ENCODE measurements at places on chromosomes 5 and 9.

GRCh38 chr9:38371495-38371894 lies 21.0 kb upstream of the ALDH1B1 start:
- no peak for DNase-seq

GRCh38 chr9:107471552-107471951 lies 18.0 kb downstream of the KLF4 start:
- DNase-seq, result no peak

GRCh38 chr5:91219803-91220371 lies 163.2 kb downstream of the ARRDC3 start:
- no peak for DNase-seq

DNA sequence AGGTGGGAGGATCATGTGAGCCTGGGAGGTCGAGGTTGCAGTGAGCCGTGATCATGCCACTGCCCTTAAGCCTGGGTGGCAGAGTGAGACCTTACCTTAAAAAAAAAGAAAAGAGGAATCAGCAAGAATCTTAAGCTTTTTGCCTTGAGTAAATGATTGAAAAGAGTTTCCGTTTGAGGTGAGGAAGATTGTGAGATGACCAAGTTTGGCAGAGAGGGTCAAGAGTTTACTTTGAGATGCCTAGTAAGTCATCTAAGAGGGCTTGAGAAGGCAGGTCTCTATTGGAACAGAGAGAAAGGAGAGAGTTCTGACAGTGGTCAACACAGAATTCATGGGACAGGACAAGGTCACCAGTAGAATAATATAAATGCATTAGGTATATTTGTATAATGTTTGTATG lies 572.1 kb downstream of the TLE4 start:
- no peak for DNase-seq

- no peak for DNase-seq
Observed at GRCh38 chr5:66867618-66868322, 271.6 kb downstream of the MAST4 start.

GRCh38 chr9:137205126-137206069 lies at the start of the genes NDOR1 and TMEM203:
NDOR1 (plus strand) TSS chr9:137205700; CDS start chr9:137205778, 78 bp downstream.
TMEM203 (minus strand) TSS chr9:137205648; CDS start chr9:137205414, 234 bp downstream.
- peak; percentile 92 for DNase-seq

GRCh38 chr5:170100066-170100943 lies 5.4 kb upstream of the FOXI1 start:
- DNase-seq, result peak; percentile 83

GRCh38 chr9:68844631-68845612 lies 139.9 kb downstream of the PIP5K1B start:
- no peak for DNase-seq

DNA sequence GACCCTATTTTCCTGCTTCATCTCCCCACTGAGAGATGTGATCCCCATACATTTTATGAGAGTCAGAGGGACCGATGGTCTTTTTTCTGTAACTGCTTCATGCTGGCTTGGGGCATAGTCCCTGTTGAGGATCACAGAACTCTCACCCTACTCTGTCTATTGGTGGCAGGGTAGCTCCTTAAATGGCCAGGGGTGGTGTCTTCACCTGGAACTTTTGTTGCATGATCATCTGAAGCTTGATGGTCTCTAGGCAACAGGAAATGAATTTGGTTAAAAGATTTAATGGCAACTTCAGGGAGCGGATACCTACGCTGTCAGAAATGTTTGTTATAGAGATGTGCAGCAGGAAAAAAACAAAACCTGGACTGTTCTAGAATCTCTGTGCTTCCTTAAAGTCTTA lies 87.0 kb upstream of the GLIS3 start:
- DNase-seq, result no peak

- no peak for DNase-seq
Observed at GRCh38 chr9:137757139-137757538, 120.4 kb upstream of the CACNA1B start.

GRCh38 chr9:26296910-26297572 lies 595.6 kb downstream of the CAAP1 start:
- no peak for DNase-seq

DNA sequence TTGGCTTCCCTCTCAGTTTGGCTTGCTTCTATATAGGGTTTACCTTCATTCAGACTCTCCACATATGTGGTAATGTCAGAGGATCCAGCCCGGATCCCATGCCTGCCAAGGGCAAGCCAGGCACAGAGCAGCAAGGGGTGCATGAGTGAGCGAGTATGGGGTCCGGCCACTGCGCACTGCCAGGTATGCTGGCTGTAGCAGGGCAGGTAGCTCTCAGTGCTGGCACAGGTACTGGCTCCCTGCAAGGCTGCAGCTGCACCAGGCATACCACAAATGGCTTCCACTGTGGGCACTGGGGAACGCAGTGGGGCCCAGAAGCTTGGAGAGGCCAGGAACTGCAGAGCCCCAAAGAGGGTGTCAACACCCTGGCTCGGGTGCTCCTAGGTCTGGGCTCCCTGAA lies 86.2 kb downstream of the GIN1 start:
- no peak for DNase-seq

DNA sequence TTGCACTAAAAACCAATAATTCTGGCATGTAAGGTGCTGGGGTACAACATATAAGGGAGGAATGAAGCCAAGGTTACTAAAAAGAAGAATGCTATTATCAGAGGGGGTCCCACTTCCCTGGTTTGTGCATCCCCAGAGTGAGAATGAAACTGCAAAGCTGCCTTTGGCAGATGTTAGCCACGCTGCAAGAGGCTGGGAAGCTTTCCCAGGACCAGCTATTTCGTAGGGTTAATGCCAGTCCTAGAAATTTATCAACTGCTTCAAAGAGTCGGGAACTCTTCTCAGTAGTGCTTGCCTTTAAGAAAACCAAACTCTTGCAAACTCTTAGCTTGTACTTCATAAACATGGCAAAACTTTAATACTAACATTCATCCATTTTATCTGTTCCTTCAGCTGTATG lies 87.5 kb upstream of the NR5A1 start:
- no peak for DNase-seq

DNA sequence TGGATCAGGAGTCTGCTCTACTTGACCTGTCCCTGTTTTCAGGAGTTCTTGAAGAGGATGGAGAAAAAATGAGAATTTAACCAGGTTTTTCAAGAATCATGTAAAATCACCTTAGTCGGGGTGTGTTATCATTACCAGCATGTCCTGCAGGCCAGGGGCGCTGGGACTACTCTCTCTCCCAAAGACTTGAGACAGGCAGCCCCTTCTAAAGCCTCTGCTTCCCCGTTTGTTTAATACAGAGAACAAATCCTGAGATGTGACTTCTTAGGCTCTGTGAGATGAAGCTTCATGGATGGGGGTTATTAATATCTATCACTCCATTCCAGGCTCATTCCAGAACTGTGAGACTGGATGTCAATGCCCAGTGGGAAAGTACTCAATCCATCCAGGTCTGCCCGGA lies 3.0 kb downstream of the PAX5 start:
- DNase-seq, result no peak

GRCh38 chr9:81829195-81829882 lies 98.9 kb upstream of the SPATA31D4 start:
- DNase-seq, result no peak

DNA sequence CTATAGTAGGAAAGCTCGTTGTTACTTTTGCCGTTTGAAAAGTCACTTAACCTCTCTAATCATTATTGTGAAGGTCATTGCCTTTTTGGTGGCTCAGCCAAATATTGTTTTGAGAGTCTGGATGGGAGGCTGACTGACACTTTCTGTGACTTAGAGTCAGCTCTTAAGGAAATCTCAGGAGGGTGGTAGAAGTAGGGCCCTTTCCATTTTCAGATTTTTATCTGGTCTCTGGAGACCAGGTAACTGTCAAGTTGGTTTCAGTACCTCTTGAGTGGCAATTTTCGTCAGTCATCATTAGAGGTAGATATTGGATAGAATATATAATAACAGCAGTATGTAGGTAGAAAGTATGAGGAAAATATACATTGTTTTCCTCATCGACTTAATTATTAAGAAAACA lies 23.3 kb downstream of the UGCG start:
- no peak for DNase-seq

GRCh38 chr9:115038178-115038577 lies 79.8 kb downstream of the TNC start:
- DNase-seq, result peak; percentile 44

DNA sequence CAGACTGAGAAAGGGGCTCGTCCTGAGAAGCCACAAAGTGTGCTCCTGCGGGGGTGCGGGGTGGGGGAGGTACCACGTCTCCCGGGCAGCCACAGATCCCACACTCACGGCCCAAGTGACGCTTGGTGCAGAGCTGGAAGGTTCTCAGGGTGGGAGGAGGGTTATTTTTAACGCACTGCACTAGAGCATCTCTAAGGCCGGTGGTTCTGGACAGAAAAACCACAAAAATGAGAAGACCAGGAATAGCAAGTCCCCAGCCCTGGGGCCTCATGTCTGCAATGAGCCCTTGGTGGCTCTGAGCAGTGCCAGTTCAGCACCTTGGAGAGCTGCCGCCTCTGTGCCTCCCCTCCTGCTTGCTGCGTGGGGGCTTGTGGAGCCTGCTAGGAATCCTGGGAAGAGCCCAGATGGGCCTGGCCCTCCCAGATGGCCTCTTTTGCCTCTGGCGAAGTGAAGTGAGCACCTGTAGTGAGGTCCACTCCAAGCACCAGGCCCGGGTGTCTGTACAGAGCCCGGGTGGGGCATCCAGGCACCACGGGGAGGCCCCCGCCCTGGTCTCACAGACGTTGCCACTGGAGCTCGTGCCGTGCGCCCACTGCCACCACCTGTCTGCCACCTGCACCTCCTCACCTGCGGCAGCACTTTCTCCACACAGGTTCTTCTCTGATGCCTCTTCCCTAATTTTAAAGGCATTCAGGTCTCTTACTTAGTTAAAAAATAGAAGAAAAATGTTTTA lies 48.9 kb upstream of the CACNA1B start:
- no peak for DNase-seq

DNA sequence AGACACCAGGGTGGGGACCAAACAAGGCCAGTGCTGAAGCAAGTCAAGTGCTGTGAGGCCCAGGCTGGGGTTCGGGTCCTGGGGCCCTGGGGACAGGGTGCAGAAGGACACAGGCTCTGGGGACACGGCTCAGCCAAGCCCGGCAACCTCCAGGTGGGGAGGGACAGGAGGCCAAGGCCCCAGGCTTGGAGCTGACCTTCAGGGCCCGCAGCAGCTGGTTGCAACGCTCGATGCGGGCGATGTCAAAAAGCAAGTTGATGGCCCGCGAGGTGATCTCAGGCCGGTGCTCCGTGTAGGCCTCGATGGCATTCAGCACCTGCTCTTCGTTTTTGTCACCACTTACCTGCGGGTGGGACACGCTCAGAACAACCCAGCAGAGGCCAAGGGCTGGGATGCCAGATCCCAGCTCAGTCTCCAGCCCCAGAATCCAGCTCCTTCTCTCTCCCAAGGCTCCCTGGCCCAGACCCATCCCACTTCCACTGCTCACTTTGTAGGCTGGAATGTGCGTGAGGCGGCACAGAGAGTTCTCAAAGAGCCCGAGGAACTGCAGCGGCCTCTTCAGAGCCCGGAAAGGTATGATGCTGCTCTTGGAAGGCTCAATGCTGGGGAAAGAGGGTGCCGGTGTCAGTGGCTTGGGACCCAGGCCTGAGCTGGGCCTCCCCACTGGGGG lies 20.7 kb downstream of the ZER1 start:
- peak; percentile 12 for DNase-seq

DNA sequence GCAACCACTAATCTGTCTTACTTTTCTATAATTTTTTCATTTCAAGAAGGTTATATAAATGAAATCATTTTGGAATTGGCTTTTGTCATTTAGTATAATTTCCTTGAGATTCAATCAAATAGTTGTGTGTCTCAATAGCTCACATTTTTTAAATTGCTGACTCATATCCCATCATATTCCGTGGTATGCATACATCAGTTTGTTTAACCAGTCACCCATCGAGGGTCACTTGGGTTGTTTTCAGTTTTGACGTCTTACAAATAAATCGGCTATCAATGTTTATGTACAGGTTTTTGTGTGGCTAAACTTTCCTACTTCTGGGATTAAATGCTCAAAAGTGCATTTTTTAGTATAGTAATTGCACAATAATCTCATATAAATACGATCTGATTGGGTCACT lies 185.5 kb downstream of the TAF11L14 start:
- no peak for DNase-seq

- DNase-seq, result peak; percentile 87
Observed at GRCh38 chr9:122350577-122351355, 20.1 kb upstream of the PTGS1 start.

- DNase-seq, result no peak
Observed at GRCh38 chr9:75636427-75637045, 253.9 kb upstream of the PCSK5 start.

DNA sequence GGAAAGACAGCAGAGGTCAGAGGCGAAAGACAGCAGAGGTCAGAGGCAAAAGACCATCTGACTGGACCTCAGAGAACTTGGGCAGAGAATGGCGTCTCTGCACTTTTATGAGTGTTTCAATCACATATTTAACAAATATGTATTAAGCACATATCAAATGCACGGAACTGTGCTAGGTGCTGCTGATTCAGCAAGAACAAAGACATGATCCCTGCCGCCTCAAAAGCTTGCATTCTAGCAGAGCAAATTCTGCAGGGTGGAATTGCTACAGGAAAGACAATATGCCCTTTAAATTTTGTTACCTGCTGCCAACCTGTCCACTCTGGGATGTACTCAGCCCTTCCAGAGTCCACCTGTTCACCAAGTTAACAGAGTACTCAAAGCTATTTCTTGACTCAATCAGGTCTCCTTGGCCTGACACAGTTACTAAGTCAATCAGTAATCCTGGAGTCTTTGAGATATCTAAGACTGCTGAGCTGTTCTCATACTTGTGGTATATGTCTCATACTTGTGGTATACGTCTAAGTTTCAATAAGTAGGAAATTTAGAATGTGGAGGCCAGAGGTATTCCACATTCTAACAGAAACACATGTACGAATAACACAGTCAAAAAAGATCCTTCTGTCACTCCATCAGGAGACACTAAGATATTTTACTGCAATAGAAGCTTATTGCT lies 131.8 kb downstream of the GNAQ start:
- no peak for DNase-seq

GRCh38 chr5:124065508-124065907 lies 553.5 kb downstream of the CSNK1G3 start:
- no peak for DNase-seq

Data from left hindlimb (tissue), 1 donor.